ENCODE measurements at places on chromosomes 6 and 20.

DNA sequence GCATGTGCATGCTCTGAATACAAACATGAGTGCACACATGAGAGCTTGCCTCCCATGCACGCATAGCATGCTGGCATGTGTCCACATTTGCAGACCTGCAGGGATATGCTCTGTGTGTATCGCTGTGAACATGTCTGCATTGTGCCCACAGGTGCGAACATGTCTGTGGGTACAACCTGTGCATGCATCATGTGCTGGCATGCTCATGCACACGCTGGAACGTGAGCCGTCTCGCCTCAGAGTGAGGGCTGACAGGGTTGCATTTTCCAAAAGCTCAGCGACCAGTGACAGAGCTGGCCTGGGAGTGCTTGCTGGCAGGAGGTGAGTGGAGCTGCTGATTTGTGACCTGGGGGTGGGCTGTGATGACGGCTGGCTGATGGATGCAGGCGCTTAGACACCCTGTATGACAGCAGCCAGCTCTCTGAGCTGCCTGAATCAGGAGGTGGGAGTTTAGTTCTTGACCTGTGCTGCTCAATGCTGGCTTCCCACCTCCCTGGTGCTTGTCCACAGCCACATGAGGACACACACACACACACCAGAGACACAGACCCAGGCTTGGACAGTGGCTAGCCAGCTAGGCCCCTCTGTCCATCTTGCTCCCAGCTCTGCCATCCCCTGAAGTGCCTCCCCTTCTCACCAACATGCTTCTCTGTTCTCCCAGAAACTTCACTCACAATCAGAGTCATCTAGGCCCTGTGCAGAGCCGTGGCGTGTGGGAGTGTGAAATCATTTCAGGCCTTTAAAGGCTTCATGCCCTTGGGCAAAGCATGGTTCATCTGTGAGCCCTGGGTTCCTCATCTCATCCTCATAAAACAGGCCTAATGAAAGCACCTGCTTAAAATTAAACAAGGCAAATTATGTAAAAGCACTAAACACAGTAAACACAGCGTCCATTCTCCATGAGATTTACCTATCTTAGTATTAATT lies 51.4 kb downstream of the CD40 start:
- DNase-seq: no peak

DNA sequence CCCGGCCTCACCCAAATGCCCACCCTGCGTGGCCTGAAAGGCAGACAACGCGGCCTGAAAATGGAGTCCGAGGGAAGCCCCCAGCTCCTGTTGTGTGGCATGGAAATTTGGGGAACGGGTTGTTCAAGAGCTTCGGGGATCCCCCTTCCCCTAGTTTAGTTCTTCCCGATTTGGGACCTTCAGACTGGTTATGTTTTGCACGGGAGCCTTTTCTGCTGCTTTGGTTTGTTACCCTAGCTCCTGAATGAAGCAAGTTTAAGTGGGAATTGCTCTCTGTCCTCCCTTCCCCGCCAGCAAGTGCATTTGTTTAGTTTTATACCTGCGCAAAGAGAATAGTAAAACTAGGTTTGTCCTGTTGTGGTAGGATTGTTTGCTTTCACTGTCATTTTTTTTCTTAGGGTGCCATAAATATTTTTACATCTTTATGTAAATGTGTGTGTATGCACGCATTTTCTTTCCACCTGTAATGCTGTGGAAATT lies 604 bp downstream of the SH3BGRL2 start:
- DNase-seq: no peak

DNA sequence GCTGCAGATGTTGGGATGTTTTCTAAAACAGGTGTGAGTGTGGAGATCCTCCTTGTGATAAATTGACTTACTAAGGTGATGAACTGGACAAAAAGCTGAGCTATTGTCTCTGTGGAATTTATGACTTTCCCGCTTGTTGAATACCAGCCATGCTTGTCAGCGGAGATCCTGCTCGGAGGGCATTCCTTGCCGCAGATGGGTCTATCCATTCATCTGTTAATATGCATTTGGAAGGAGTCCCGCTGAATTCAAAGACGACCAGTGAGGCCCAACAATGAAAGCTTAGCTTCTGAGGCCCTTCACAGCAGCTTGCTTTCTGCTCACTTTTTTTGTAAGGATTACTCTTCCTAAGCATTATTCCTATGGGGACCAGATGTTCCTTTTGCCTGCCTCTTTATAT lies 124.9 kb downstream of the TIAM2 start:
- DNase-seq: no peak

DNA sequence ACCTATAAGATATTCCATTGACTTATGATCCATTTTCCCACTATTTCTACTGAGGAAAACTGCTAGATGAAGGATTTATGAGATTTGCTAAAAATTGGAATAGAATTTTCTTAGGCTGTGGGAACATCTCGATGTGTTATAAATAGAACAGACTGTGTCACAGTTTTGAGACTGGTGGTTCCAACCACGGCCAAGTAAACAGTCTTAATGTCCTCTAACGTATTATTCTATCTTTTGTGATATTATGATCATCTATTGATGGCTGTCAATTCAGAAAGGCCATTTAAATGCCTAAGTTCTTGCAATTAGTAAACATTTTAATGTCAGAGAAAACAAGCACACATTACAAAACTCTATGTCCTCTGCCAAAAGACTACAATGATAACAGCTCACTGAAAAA lies 71.5 kb upstream of the PLN start:
- DNase-seq: no peak

DNA sequence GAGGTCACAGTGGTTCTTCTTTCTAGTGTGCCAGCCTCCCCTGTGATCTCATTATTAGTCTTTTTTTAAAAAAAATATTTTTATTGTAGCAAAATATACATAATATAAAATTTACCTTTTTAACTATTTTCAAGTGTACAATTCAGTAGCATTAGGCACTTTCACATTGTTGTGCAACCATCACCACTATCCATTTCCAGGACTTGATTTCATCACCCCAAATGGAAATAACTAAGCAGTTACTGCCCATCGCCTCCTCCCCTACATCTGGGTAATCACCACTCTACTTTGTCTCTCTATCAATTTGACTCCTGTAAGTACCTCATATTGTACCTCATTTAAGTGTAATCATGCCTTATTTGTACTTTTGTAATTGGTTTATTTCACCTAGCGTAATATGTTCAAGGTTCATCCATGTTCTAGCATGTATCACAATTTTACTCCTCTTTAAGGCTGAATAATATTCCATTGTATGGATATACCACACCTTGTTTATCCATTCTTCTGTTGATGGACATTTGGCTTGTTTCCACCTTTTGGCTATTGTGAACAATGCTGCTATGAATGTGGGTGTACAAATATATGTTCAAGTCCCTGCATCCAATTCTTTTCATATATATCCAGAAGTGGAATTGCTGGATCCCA lies 68.6 kb upstream of the FYN start:
- no peak for DNase-seq

GRCh38 chr6:153758516-153758915 lies 280.5 kb upstream of the OPRM1 start:
- DNase-seq: no peak

GRCh38 chr6:43749461-43749860 lies 20.6 kb upstream of the VEGFA start:
- DNase-seq: no peak

- DNase-seq: no peak
Observed at GRCh38 chr6:18536591-18537055, 149.5 kb downstream of the RNF144B start.

GRCh38 chr6:75135450-75135849 lies 70.4 kb downstream of the COL12A1 start:
- no peak for DNase-seq

DNA sequence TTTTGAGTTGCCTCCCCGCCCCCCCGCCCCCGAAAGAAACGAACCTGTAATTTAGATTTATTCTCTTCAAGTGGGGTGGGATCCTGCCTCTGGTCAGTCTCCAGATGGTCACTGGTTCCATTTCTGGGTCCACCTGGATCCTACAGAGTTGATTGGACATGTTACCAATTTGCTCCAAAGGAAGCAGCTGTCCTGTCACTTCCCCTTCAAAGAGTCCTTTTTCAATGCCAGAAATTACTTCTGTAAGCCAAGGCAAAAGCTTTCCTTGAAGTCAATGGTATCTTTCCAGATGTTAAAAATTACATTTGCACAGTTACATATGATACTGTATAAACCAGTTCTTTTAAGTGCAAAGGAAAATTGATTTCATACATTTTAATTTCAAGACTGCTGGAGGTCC lies 12.0 kb upstream of the ANKRD60 start:
- DNase-seq: no peak

GRCh38 chr20:53215166-53215565 lies 243.0 kb downstream of the TSHZ2 start:
- DNase-seq: no peak

GRCh38 chr20:4507288-4507719 lies 214.4 kb upstream of the PRND start:
- DNase-seq: no peak

GRCh38 chr6:54690596-54690995 lies 156.0 kb upstream of the FAM83B start:
- no peak for DNase-seq

GRCh38 chr20:45788351-45788750 lies 3.3 kb downstream of the WFDC3 start:
- no peak for DNase-seq

DNA sequence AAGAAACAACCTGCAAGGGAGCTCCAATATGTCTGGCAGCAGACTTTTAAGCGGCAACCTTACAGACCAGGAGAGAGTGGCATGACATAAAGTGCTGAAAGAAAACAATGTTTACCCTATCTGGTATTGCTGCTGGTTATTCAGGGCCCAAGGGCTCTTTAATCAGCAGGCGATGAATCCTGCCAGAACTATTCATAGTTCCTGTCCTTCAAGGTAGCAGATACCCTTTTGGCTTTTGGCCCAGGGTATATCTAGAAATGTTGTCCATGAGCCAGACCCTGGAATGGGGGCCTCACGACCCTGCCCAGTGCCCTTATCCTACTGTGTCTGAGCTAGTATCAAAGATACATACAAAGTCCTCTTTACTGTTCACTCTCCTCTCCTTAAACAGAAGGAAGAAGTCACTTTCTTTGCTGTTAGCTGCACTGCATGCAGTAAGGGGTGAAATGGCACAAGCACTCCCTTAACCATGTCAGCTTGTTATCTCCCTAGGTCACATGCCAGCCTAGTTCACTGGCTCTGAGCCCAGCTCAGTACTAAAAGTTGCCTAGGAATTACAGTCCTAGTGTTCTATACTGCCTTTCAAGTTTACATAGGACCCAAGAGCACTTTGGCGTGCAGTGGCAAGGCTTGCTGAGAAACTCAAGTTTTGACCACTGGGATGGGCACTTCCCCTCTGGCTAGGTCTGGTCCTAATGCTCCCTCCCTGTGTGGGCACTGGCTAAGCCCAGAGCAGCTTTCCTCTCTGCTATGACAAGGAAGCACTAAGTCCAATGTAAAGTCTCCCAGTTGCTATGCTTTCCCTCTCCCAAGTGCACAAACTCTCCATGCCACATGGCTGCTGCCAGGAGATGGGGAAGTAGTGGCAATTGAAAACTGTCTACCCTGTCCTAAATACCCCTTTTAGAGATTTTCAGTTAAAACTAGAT lies 122.0 kb downstream of the HTR1B start:
- DNase-seq: no peak

- no peak for DNase-seq
Observed at GRCh38 chr6:27836783-27837624, 75.2 kb downstream of the OR2B2 start.

Measured in activated CD8-positive, alpha-beta memory T cell treated with anti-CD3 and anti-CD28 coated beads for 1 hour (primary cell).